Gastrocnemius medialis (tissue), 4 donors: ENCODE measurements at places on chromosomes 7 and 10. TPM values are rescaled to one million over a fixed set of nuclear protein-coding genes. Genes with fewer than 3 reads are reported as not detected.

The OR2A5 gene
- not detected for total RNA-seq

The GPR141 gene
- not detected for total RNA-seq

The ZP3 gene
- not detected for total RNA-seq

The ARF5 gene
- 202 TPM for total RNA-seq

The ZNF277 gene
- 16.5 TPM for total RNA-seq

The ANKRD61 gene
- 0.39 TPM for total RNA-seq

- DNase-seq: no peak
Measured at GRCh38 chr7:1244700-1245523, 12.2 kb downstream of the UNCX start.

DNA sequence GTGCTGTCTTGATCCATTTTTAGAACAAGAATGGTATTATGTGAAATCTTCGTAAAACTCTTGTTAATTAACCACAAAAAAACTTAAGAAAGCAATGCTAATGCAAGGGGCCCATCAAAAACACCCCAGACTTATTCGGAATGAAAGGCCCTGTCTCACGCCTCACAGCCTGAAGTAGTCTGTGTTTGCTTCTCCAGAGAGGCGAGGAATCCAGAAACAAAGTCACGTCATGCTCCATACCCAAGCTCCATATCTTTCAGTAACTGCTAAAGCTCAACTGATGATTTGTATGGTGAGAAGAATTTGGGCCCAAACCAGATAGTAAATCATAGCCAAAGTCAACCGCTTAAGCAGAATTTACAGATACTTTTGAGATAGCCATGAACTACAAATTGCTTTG lies 155.4 kb downstream of the ATE1 start:
- no peak for DNase-seq

DNA sequence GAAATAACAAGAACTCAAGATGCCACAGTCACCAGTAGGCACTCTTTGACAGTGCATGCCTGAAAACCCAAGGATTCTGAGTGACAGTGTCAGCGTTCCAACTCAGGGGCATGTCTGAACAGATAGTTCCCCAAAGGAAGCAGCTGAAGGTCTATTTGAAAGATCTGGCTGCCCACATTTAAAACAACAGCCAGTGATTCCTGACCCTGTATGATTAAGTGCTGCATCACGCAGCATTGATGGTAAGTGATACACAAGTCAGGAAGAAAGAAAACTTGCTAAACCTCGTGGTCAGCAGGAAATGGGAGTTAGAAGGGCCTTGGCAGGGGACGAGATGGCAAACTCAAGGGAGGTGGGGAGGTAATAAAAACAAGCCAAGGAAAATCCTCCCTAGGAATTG lies 1013.1 kb downstream of the TYW1 start:
- no peak for DNase-seq

DNA sequence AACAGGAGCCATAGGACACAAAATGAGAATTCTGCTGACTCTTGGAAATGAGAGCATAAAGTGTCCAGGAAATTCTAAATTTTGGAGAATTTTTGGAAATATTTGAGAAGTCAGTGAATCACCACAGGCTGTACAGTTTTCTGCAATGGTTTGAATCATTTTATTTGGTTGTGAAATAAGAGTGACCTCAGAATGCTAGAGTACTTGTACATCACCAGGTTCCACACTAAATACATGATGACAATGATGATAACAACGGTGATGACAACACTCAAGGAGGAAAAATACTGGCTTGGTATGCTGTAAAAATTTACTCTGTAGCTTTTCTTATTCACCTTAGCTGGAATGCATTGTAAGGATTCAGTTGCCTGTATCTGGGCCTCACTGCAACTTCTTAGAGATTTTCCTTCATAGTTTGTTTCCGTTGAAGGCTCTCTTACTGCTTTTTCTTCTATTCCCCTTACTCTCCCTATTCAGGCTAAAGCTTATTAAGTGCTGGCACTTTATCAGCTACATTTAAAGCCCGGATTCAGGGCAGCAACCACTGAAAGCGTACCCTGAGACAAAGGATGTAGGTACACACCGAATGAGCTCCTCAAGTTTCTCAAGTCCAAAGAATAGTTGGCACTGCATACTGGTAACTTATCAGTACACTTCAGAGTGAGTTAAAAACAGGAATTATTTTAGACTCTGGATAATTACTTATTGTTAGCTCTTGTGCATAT lies 30.2 kb upstream of the NME8 start:
- DNase-seq: no peak

GRCh38 chr10:30577048-30577447 lies 52.5 kb downstream of the LYZL2 start:
- DNase-seq: no peak

DNA sequence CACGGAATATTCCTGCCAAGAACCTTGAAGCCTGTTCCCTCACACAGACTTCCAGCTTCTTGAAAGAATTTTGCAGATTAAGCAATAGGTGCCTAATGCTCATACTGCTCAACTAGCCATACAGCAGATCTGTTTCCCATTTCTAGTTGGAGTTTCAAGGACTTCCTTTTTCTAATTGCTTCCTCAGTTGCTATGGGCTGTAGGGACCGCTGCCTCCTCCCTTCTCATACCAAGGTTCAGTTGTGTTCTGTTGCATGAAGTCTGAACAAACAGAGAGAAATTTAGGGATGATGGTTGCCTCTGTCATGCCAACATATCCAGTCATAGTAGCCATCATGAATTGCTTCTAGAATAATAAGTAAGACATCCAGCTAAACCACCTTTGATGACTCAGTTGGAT lies 6.8 kb downstream of the ITGA8 start:
- DNase-seq: no peak

DNA sequence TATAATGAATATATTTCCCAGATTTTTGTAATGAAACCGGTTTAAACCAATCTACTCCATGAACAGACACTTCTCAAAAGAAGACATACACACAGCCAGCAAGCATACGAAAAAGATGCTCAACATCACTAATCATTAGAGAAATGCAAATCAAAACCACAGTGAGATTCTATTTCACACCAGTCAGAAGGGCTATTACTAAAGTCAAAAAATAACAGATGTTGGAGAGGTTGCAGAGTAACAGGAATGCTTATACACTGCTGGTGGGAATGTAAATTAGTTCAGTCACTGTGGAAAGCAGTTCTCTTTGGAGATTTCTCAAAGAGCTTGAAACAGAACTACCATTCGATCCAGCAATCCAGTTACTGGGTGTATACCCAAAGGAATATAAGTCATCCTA lies 240.7 kb downstream of the TSPAN12 start:
- DNase-seq: no peak

DNA sequence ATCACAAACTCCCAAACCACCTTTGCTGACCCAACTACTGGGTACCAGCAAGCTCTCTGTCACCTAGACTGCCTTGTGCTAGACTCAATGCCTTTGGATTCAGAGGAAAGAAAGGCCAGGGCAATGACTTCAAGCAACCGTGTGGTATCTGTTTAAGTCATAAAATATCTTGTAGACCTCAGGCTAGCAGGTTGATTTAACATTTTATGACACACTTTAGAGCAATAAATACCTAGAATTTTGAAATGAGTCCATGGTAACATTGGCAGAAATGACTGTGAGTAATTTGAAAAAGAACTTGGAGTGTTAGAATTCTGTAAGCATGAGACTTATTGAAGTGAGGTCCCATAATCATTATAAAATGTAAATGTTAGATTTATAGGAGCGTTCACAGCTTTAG lies 87.2 kb downstream of the TWIST1 start:
- DNase-seq: no peak

DNA sequence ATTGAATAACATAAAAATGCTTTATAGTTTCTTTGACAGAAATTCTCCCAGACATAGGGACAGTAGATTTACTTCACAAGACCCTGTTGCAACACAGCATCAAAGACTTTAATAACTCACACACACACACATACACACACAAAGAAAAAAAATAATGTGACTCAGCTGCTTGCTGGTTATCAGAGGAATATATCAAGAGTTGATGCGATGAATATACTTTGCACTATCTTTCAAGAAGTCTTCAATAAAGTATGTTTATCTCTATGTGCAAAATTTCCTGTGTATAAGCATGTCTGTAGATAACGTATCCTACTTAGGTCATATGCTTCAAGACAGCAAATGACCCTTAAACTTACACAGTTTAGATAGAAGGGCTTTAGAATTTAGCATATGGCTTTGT lies 243.1 kb downstream of the ARL4A start:
- no peak for DNase-seq

DNA sequence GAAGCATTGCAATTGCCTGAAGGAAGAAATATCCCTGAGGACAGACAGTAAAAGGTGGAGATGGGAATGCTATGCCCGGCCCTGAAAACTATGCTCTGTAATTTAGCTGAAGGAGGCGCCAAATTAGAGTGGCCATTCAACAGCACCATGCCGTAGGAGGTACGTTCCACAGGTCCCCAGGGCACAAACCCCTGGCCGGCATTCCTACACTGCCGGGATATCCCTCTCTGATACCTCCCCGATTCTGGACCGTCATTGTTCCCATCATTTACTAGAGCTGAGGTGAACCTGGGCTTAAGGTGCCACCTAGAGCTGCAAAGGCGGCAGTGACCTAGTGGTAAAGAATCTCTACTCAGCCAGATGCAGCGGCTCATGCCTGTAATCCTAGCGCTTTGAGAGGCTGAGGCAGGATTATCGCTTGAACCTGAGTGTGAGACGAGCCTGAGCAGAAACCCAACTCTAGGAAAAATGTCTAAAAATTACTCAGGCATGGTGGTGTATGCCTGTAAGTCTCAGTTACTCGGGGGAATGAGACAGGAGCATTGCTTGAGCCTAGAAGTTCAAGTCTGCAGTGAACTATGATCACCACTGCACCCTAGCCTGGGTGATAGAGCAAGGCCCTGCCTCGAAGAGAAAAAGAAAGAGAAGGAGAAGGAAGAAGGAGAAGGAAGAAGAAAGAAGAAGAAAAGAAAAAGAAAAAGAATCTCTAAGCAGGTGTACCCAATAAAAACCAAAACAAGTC lies 53.0 kb upstream of the TNKS2 start:
- DNase-seq: peak; percentile 12

GRCh38 chr7:90771281-90771680 lies 175.2 kb downstream of the CDK14 start:
- DNase-seq: no peak

DNA sequence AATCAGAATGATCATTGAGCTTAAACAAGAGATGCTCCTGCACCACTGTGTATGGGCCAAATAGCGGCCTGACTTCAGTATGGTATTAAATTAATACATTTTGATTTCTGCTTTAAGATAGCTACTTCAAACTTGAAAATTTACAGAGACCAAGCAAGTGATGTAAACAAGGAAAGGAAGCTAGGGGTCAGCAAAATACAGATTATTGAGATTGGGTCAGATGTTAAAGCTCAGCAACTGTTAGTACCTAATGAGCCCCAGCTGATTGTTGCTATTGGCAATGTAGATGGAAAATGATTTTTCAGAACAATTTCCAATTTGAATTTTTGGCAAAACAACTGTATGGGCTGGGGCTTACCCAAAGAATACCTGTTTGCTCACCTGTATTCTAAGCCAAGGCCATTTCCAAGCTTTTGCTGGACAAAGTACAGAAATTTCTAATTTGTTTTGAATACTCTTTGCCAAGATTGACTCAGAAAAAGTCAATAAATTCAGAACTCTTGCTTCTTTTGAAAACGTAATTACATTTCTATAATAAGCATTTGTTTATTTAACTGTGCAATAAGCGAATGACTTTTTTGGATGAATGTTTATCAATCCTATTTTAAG lies 23.0 kb upstream of the DLD start:
- no peak for DNase-seq

DNA sequence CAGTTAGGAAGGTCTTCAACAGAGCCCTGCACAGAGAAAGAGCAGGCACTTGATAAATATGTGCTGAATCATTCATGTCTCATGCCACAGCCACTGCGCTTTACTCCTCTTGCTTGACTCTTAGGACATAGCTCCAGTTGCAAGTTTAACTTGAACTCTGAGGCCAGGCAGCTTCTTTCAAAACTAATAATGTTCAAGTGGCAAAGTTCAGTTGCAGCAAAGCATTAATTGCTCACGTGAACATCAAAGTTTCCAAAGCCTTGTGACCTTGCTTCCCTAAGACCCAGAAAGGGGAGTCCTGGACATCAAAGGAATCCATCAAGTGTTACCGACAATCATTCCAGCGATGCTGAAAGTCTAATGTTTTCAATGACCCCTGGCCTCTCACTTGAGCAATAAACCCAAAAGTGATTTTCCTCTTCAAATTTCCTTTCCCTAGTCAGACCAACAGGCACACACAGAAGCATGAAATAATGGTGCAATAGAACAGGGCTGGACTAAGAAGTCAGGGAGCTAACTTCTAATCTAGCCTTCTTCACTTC lies 21.8 kb upstream of the TECTB start:
- no peak for DNase-seq
